ENCODE measurements at places on chromosomes 7 and 10.

DNA sequence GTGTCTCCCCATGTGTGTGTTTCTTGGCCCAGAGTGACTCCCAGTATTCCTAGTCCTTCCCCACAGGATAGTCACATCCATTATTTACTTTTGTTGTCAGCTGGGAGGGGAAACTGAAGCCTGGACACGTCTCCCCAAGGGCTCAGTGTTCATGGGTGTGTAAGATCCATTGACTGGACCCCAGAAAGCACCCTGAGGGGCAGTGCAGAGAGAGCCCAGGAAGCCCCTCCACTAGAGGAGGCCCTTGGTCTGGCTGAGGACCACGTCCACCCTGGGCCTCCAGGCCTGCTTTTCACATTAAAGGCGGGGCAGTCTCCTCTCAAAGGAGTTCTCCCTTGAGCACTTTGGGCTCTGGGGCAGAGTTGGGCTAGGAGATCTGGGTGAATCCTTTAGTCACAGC lies 21.3 kb downstream of the ZNF783 start:
- DNase-seq: no peak

DNA sequence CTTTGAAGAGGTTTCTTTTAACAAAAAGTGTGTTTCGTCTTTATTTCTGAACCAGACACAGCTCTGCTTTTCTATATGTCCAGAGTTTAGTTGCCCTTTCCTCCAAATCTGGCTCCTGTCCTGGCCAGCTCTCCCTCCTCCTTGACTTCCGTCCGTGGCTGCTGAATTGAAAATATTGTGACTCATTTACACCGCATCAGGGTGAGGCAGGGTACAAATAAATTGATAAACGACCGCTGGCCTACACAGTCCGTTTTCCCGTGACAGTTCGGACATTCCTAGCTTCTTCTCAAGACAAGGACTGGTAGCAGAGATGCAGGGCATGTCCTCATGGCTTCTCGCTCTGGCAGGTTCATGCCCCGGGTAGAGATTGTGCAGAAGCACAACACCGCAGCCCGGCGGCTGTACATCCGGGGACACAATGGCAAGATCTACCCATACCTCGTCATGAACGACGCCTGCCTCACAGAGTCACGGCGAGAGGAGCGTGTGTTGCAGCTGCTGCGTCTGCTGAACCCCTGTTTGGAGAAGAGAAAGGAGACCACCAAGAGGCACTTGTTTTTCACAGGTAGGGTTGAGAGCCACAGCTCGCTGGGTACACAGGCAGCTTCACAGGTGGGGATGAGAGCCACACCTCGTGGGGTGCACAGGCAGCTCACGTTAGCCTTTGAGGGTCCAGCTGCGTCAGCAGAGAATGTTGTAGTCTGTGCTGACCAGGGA lies 126.6 kb downstream of the TRRAP start:
- no peak for DNase-seq

- no peak for DNase-seq
Measured at GRCh38 chr10:8189458-8189857, 135.0 kb downstream of the GATA3 start.

- DNase-seq: no peak
Measured at GRCh38 chr7:50712252-50713122, 70.2 kb downstream of the GRB10 start.

DNA sequence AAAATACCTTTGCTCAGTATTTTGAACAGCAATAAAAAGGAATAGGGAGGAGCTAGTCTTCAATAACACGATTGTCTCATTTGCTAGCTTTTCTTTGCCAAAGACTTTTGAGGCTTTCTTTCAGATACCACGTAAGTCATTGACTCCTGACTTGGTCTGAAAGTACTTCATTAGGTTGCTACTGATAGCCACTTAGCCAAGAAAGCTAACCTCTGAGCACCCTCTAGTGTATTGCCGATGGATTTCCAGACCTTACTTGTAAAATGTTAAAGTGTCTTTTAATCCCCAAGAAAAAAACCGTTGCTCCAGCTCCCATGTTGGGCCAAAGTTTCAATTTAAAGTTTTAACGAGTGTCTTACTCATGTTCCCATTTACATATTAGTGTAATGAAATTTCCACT lies 63.4 kb upstream of the STRIP2 start:
- no peak for DNase-seq

GRCh38 chr10:29136411-29136810 lies 152.5 kb upstream of the LYZL1 start:
- no peak for DNase-seq

GRCh38 chr7:93392984-93393383 lies 160.8 kb downstream of the VPS50 start:
- no peak for DNase-seq

GRCh38 chr7:44980393-44981034 lies 1.7 kb upstream of the MYO1G start:
- DNase-seq: no peak

- DNase-seq: no peak
Measured at GRCh38 chr10:117740691-117741222, 198.2 kb downstream of the EMX2 start.

- DNase-seq: no peak
Measured at GRCh38 chr7:75916259-75916658, 1.3 kb downstream of the POR start.

DNA sequence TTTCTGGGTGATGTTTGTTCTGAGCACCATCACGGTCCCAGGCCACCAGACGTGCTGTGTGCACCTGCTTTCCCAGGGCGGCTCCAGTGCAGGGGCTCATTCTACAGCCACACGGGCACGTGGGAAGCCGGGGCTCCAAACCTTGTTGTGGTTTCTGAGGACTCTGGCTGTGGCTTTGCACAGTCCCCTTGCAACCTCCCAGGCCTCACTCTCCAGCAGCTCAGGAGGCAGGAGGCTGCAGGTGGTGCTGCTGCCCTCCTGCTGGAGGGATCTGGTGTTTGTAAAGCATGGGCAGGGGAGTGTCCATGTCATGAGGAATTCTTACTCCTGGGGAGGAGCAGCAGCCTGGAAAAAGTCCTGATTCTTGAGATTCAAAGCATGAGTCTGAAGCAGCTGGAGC lies 54.3 kb downstream of the INSYN2A start:
- no peak for DNase-seq

- DNase-seq: no peak
Measured at GRCh38 chr10:114498413-114499111, 94.3 kb upstream of the AFAP1L2 start.

DNA sequence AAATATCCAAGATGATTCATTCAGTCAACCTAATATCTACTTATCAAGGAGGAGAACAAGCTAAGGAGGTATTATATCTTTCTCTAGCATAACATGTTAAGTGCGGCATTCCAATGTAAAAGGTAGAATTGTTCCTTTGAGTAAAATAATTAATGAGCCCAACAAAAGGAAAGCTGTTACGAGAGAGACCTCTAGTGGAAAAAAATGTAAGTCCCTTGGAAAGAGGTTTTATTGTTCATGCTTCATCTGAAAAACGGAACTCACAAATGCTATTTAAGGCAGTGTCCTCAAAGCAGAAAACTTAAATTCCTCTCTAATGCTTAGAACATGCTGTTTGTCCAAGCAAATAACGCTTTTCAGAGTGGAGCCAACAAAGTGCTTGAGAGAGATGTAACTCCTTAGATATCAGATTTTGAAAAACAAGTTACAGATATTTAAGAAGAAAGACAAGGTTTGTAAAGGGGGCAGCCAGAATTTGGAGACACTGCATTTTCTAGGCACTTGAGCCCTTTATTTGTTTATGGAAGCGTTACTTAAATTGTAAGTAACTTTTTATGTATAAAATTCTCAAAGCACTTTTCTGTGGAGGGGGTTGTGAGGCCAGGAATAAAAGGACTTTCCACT lies 119.9 kb downstream of the TFEC start:
- DNase-seq: no peak

GRCh38 chr7:75663302-75663907 lies 75.3 kb downstream of the HIP1 start:
- DNase-seq: no peak

GRCh38 chr10:129056734-129057689 lies 410.0 kb upstream of the MGMT start:
- no peak for DNase-seq

- no peak for DNase-seq
Measured at GRCh38 chr10:12535656-12536055, 186.3 kb downstream of the CAMK1D start.

DNA sequence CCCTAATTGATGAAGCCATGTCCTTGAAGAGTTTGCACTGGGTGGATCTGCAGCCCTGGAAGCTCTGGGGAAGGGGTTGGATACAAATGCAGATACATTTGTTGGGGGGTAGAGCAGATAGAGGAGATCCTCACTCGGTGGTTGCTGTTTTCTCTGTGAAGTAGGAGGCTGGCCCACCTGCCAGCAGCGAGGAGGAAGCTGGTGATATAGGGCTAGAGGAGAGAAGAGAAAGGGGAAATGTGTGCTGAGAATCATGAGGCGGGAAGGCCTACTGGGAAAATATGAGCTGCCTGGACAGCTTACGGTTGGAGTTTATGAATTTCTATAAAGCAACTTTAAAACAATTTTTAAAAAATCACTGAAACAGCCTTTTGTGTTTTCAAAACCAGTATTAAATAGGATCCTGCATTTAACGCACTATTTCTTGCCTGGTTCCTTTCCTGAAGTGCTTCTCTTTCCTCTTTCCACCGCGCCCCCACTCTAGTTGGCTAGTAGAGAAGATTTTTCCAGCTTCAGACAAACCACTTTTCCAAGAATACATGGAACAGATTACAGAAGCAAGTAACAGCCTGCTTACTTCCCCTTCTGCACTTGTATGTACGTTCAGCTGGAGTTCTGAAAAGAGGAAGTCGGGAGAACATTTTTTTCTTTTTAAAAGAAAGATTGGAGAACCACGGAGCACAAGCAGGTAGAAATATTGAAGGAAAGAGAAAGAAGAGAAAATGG lies 100.6 kb upstream of the GLCCI1 start:
- DNase-seq: no peak
